ENCODE measurements at places on chromosomes 3 and 15.
A peak's percentile ranks its signal among the peaks of the same experiment; 100 is the strongest.

- DNase-seq, result no peak
These were observed 464.9 kb downstream of the MFSD1 start for GRCh38 chr3:159266779-159267178.

- no peak for DNase-seq
These were observed 27.1 kb downstream of the P2RY12 start for GRCh38 chr3:151357463-151357850.

DNA sequence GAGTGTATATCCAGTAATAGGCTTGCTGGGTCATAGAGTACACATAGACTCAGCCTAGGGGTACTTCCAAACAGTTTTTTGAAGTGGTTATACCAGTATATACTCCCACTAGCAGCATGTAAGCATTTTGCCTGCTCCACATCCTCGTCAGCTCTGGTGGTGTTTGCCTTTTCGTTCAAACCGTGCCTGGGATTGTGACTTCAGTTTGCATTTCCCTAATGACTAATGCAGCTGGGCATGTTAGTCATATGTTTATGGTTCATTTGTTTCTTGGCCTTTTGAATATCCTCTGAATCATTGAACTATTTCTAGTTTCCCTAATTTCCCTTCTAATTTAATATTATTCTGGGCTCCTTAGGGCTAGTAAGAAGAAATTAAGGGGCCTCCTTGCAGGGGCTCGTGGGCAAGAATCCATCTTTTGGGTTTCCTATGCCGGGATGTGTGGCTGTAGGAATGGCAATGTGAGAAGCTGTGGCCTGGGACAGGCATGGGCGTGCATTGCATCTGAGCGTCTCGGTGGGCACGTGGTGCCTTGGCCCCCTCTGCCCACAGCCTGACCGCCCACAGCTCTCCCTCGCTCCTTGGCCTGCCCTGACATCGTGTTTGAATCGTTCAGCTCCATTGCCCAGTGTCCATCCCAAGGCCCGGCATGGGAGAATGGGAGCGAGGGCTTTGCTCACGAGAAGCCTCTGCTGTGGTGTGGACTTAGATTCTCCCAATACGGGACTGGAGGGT lies 26.4 kb downstream of the FAH start:
- DNase-seq, result no peak

DNA sequence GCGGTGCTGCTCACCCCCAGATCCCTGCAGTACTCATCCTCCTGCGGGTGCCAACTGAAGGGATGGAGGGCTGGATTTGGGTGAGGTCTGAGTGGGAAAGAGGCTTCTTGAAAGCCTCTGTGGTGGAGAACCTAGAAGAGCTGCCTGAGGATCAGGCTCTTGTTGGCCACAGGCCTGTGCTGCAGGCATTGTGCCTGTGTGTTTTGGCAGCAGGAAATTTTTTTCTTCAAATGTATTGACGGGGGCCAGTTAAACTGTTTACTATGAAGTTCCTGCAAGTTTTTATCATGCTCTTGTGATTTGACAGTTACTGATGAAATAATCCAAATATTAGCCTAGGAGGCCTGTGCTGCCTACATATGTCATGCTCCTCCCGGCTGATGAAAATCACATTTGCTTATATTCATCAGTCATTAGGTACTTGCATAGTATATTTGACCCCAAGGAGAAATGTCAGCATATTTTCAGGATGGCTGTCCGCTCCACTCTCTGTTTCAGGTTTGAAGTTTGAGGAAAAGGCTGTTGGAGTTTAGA lies 103.1 kb downstream of the THSD4 start:
- DNase-seq, result no peak

- no peak for DNase-seq
These were observed 106.1 kb downstream of the ROBO2 start for GRCh38 chr3:77146004-77146403.

- no peak for DNase-seq
These were observed 144.2 kb downstream of the EDEM1 start for GRCh38 chr3:5331567-5332269.

- DNase-seq, result no peak
These were observed 642 bp downstream of the COX5A start for GRCh38 chr15:74937272-74937589.

DNA sequence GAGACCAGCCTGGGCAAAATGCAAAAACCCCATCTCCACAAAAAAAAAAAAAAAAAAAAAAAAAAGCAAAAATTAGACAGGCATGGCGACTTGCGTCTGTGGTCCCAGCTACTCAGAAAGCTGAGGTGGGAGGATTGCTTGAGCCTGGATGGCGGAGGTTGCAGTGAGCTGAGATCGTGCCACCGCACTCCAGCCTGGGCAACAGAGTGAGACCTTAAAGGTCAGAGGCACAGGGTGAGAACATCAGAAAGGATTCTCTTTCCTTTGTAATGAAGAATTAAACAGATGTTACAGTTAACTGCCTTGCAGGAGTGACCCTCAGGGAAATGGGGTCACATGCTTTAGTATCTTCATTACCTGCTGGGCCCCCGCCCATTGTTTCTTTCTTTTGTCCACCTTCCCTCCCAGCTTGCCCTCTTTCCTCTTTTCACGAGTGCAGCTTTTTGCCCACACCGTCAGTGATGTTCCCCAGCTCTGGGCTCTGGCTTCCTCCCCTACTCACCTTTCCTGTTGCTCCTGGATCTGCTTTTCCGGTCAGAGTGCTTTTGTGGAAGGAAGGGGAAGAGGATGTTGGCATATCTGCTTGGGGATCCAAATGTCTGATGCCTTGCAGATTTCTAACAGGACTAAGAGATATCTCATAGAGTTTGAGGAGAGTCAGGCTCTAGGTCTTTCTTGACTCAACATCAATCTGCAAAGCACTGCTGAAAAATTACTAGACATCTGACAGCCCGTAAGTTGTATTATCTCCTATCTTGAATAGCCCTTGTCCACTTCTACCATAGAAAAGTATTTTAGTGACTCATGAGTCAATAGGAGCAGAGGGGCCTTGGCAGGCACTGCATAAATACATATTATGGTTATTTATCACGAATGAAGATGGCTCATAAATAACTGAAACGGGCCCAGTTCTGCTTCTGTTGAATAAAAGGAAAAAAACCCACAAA lies 35.6 kb upstream of the NDUFB4 start:
- DNase-seq, result no peak

- DNase-seq, result no peak
These were observed 240.8 kb downstream of the ADAMTS17 start for GRCh38 chr15:100100926-100101325.

DNA sequence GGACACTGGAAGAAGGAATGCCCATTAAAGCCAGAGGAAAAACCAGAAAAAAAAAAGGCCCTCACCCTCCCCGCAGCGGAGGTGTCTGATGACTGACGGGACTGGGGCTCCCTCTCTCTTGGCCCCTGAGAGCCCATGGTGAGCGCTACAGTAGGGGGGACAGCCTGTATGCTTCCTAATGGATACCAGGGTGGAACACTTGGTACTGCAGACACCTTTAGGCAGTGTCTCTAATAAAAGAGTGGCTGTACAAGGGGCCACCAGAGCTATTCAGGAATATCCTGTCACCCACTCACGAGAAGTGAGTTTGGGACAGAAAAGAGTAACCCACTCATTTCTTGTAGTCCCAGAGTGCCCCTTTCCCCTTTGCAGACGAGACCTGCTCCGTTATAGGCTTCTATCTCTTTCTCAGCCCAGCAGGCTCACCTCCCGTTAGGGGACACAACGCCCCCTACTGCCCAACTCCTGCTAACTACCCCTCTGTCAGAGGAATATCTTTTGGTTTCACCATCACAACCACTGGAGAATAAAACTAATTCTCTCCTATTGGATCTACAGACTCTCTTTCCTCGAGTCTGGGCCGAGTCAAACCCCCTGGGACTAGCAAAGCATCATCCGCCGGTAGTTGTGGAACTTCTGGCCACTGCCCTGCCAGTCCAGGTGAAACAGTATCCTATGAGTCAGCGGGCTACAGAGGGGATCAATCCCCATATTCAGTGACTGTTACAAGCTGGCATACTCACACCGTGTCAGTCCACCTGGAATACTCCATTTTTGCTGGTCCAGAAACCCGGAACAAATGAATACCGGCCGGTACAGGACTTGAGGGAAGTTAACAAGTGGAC lies 40.8 kb downstream of the ZBTB11 start:
- peak; percentile 63 for DNase-seq

DNA sequence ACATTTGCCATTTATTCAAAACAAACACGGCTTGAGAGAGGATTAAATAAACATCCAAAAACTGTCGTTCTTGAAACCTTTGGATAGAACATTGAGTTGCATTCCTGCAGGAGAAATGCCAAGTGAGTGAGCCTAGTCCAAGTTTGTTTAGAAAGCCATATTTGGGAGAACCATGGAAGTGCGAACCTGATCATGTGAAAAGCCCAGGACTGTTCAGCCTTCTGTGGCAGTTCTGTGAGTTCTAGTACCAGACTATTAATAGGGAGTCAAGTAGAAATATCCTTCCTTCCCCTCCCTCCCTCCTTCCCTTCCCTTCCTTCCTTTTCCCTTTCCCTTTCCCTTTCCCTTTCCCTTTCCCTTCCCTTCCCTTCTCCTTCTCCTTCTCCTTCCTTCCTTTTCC lies 470.4 kb downstream of the LPP start:
- DNase-seq, result no peak

DNA sequence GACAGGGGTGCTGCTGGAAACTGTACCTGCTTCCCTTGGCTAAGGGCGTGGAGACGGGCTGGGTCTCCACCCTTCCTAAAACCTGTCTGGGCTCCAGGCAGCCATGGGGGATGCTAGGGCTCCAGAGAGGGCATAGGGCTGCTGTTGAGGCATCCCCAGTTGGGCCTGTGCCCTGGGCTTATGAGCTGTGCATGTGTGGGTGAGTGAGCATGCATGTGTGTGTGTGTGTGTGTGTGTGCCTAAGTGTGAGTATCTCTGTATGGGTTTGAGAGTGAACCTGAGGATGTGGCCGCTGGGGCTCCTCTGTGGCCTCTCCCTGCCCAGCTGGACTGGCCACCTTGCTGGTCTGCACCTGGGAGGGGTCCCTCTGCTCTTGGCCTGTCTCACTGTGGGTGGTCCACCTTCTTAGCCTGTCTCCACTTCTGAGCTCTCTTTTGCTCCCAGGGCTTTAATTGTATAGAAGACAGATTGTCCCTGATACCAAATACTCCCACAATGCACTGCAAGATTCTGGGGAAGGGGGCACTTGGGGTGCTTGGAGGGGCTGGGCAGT lies 11.9 kb upstream of the TMEM115 start:
- no peak for DNase-seq

- DNase-seq, result no peak
These were observed 42.0 kb downstream of the WHAMM start for GRCh38 chr15:82851306-82851850.

- no peak for DNase-seq
These were observed 44.1 kb upstream of the ICE2 start for GRCh38 chr15:60523056-60523455.

GRCh38 chr15:78930577-78931388 lies 14.1 kb downstream of the CTSH start:
- no peak for DNase-seq

GRCh38 chr3:112974894-112975293 lies at the start of gene CD200R1:
Gene CD200R1 (minus strand): TSS chr3:112975103. CDS start chr3:112974857, 246 bp downstream.
- no peak for DNase-seq

- DNase-seq, result peak; percentile 2
These were observed 211.9 kb upstream of the GOLGA6L4 start for GRCh38 chr15:84023636-84024035.

DNA sequence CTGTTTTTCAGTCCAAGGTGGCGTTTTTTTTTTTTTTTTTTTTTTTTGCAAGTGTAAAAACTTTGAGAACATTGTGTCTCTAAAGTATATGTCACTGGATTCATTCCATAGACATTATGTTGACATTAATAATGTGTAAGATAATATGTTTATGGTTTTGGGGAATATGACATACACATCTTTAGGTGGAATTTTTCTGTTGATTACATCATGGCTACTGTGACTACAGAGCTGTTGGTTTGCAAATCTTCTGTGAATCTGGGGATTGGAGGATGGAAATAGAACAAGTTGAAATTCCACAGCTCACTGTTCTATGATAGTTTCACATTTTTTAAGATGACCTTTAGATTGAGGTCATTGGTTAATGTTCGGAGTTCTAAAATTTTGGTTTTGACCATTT lies 24.4 kb upstream of the PLSCR2 start:
- DNase-seq, result no peak

GRCh38 chr3:194945508-194945907 lies 259.8 kb downstream of the FAM43A start:
- no peak for DNase-seq
